ENCODE measurements at places on chromosomes 7 and 10.
A peak's percentile ranks its signal among the peaks of the same experiment; 100 is the strongest.

DNA sequence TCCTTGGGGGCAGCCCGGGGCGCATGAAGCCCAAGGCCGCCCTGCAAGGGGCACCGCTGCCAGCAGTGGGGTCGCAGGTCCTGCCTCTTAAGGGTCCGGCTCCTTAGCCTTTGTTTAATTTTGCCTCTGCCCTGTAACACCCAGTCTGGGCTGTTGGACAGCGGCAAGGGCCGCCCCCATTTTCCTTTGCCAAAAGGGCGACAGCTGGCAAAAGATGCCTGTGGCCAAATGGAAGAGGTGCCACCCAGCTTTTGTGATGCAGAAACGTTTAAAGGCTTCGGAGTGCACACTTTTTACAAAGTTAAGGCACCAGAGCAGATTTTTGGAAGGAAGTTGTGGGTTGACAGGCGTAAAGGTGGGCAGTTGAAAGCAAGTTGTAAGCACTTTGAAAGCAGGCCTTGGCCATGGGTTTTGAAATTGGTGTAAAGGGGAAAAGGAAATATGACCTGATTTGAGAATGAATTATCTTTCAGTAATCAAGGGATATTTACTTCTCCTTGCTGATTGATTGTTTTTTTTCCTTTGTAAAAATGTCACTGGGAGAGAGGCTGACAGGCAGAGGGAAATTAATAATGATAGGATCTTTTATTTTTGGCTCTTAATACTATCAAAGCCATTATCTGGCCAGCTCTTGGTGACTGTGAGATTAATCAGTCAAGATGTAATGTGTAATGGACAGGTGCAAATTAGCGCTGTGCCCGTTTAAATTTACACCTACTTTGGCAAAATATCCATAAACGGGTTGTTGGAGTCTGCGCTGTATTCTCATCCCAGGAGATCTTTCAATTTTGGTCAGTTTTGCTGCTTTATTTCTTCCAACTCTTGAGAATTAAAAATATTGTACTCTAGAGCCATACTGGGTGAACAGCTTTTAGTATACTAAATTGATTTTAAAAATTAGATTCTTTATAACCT is 1.2 kb downstream of the CASD1 start:
- DNase-seq, result peak; percentile 54

DNA sequence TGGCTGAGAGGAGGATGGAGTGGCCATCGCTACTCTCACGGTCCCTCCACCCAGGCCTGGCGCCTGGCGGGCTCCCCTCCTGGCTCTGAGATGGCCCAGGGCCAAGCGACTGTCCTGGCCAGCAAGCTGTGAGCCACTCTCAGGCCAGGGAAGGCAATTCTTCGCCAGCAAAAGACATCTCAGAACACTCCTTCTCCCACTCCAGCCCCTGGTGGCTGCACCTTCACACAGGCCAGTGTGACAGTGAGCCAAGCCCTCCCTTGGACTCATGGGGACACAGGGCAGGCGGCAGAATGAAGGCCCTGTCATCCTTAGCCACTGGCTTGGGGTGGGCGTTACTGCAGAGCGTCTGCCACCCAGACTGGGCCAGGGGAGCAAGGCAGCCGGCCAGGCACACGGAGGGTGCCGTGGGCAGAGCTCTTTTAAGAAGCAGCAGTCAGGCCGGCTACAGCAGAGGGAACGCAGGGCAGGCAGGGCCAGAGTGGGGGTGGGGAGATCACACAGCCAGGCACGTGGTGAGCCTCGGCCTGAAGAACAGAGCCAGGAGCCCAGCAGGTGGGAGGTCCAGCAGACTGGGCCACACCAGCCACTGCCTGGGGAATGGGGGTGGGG is 14.4 kb downstream of the STK32C start:
- no peak for DNase-seq

GRCh38 chr7:549066-549890 is 29.6 kb upstream of the PDGFA start:
- no peak for DNase-seq

DNA sequence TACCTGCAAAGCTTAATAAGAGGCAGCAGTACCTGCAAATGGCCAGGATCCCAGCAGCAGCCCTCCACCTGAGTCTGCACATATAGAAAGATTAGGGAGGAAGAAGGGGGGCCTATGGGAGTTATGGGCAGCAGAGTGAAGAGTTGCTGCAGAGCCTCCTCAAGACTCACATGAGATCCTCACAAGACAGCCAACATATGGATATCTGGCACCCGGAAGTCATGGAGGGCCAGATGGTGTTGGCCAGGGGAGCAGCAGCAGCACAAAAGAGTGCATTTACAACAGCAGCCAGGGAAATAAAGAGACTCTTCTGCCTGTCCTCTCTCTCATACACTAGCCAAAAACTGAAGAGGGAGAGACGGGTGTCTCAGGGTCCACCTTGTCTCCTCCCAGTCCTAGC is 4.0 kb upstream of the TAS2R40 start:
- DNase-seq, result no peak

DNA sequence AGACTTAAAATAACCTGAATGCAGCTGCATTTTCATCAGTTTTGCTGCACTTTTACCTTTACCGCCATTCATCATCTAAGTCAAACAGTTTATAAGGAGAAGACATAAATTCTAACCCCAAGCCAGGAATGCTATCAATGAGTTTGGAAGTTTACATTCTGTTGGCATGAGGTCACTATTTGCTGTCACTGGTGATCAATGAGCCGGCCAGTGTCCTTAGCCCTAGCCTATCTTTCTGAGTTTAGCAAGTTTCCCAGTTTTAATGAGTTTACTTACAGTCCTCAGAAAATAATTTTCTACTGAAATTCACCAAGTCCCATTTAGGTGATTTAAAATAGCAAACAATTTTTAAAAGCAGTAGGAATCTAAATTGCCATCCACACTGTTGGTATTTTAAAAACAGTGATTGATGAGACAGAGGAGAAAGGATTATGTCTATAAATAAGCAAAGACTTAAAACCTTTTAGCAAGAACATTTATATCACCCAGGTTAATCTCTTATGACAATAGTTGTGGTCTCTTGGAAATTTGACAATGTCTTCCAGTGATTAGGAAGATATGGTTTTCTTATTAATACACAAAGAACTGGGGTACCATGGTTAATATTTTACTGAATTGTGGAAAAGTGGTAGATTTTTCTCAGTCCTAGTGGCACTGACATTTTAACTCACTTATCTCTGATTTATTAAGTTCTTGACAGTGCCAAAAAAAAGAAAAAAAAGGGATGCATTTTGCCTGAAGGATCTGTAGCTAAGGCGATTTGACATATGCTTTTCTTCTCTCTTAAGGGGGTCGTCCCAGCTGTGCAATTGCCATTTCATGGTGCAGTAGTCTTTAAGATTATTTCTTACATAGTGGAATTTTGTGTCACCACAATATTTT is 443.4 kb upstream of the ANKRD30A start:
- no peak for DNase-seq

GRCh38 chr7:74306730-74307469 is 17.7 kb downstream of the CLIP2 start:
- DNase-seq, result no peak

GRCh38 chr10:43795639-43796038 is 147.0 kb upstream of the ZNF32 start:
- DNase-seq, result no peak

GRCh38 chr10:72297281-72297804 is 23.6 kb downstream of the DDIT4 start:
- peak; percentile 98 for DNase-seq

DNA sequence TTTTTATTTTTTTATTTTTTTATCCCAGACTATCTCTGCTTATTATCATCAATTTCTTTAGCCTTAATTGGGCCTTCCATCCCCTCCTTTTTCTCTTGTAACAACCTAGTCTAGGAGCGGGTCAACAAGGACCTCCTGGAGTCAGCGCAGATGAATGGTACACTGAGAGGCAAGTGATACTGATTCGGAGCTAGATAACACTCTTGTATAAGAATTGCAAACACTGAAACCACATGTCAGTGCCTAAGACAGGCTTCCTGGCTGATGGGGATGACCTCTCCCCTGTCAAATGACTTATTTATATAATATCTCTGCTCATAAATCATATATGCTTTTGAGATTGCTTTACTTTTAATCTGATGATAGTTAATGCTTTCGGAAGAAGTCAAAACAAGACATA is 22.7 kb downstream of the BPGM start:
- peak; percentile 34 for DNase-seq

GRCh38 chr7:129865093-129865924 is 87.5 kb downstream of the UBE2H start:
- DNase-seq, result no peak

DNA sequence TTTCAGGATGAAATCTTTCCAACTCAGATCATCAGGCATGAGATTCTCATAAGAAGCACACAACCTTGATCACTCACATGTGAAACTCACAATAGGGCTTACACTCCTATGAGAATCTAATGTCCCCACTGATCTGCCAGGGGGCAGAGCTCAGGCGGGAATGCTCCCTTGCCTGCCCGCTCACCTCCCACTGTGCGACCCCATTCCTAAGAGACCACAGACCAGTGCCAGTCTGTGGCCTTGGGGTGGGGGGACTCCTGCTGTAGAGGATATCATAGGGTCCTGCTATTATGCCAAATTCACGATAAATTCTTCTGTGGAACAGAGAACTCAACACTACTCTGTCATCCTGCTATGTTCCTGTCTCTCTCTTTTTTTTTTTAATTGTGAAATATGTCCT is 5.2 kb upstream of the RASGEF1A start:
- no peak for DNase-seq

DNA sequence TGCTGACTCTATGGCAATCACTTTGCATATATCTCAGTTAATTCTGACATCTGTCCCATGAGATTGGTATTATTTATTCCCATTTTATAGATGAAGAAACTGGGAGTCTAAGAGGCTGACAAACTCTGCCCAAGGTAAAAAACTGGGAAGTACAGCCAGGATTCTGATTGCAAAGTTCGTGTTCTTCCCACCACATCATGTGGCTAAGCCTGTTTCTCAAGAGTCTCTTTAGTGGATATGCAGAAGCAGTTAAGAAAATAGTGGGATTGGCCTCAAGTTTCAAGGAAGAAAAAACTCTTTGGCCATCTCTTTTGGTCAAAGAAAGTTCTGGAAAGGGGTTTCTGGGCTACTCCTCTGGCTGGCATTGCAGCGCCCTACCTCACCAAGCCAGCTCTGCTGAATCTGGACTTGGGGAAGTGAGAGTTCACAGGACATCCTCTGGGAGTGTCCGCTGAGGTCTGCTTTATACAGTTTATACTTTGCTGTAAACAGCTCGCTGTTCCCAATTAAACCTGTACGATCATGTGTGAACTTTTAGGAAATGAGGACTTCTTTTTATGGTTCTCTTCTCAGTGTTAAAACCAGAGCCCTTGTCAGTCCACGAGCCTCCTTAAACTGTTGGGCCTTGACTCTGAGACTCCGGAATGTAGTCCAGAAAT is 12.2 kb upstream of the BMPR1A start:
- no peak for DNase-seq

DNA sequence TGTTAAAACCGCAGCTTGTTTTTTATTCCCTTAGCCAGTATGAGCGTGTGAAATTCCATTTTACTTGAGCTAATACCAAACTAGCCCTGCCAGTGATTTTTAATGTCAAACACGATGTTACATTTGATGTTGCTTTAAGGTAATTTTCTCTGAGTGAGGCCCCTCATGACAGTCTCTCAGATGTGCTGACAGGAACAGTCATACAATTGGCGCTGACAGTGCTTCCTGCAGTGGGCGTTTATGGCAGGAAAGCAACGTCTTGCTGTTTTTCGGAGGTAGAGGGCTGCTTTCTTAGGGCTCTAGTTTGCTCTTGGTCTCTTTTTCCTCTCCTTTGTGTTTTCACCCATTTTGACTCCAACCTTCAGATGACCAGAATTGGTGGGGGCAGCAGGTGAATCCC is 19.3 kb downstream of the PON1 start:
- no peak for DNase-seq

- no peak for DNase-seq
Observed at GRCh38 chr10:112131346-112131745, 52.2 kb downstream of the GPAM start.

GRCh38 chr10:21293518-21294356 is 231.7 kb downstream of the SKIDA1 start:
- no peak for DNase-seq

- DNase-seq, result no peak
Observed at GRCh38 chr7:123622660-123623386, 21.2 kb downstream of the ASB15 start.

DNA sequence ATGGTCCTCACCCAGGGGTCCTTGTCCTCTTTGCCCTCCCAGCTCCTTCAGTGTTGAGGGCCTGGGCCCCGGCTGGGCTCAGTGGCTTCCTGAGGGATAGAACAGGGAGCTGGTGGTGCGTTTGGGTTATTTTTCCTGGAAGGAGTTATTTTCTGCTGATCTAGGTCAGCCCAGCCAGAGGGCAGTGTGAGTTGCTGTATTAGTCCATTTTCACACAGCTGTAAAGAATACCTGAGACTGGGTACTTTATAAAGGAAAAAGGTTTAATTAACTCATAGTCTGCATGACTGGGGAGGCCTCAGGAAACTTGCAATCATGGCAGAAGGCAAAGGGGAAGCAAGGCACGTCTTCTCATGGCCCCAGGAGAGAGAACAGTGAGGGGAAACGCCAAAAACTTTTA is 122.4 kb upstream of the PCBD1 start:
- DNase-seq, result no peak

- no peak for DNase-seq
Observed at GRCh38 chr7:149004405-149005370, 23.6 kb downstream of the PDIA4 start.

GRCh38 chr7:45568536-45569289 is 5.5 kb upstream of the ADCY1 start:
- DNase-seq, result no peak

GRCh38 chr7:112150823-112151641 is 55.2 kb downstream of the DOCK4 start:
- no peak for DNase-seq

- no peak for DNase-seq
Observed at GRCh38 chr10:60497364-60497763, 107.7 kb upstream of the ANK3 start.

GRCh38 chr7:4115442-4115841 is 566.7 kb upstream of the FOXK1 start:
- no peak for DNase-seq

All from CD4-positive, alpha-beta memory T cell (primary cell).